Fibroblast of lung (primary cell): ENCODE measurements at places on chromosomes 5 and 9. TPM values are rescaled to one million over a fixed set of nuclear protein-coding genes. Genes with fewer than 3 reads are reported as not detected.

DNA sequence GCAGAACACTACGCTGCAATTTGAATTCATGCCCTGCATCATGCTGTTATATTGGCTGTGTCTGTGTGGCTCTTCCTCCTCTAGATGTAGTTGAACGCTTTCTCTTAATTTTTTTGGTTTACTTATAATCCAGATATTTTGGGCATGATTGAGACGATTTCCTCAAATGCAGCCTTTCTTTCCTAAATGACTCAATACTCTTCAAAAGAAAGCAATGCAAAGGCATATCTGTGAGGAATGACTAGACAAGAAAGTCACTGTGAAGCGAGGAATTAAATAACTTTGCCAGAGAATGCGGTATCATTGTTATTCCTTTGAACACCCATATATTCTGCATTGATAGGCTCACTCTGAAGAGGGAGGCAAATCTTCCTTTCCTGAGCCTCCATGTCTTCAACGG is 152.8 kb downstream of the YIPF5 start:
- H3K27ac ChIP-seq: no peak overlapping the region
- H3K36me3 ChIP-seq: no peaks in the 10 kb centered on the region
- H3K4me1 ChIP-seq: no peaks in the 10 kb centered on the region
- no peak overlapping the region for H3K4me3 ChIP-seq

Gene SLC46A2
- total RNA-seq: not detected in 2 replicates

GRCh38 chr5:28398185-28398584 is 1359.8 kb upstream of the CDH9 start:
- H3K27ac ChIP-seq: no peak overlapping the region
- no peaks in the 10 kb centered on the region for H3K36me3 ChIP-seq
- no peaks in the 10 kb centered on the region for H3K4me1 ChIP-seq
- H3K4me3 ChIP-seq: no peak overlapping the region
- H3K27me3 ChIP-seq: no peaks in the 10 kb centered on the region
- DNase-seq: no peak

DNA sequence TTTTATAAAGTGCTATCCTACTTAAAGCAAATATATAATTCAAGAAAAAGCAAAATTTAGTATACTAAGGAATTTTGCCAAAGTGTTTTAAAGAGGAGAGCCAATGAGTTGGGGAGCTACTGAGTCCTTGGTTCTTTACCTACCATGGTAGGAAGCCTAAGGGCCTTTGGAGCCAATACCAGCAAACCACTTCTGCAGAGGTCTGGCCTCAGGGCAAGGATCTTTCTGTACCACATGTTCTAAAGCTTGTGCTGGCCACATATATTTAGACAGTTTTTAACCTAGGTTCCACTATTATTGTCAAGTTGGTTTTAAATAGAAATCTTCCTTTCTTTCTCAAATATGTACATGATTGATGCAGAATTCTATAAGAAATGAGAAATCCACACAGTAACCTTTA is 172.3 kb upstream of the NREP start:
- H3K36me3 ChIP-seq: no peaks in the 10 kb centered on the region
- DNase-seq: no peak
- H3K4me1 ChIP-seq: peaks cover 21% of the 10 kb centered on the region
- no peaks in the 10 kb centered on the region for H3K27me3 ChIP-seq
- no peak overlapping the region for H3K4me3 ChIP-seq
- H3K27ac ChIP-seq: no peak overlapping the region

- no peak overlapping the region for H3K27ac ChIP-seq
- no peaks in the 10 kb centered on the region for H3K4me1 ChIP-seq
- no peak overlapping the region for H3K4me3 ChIP-seq
- no peaks in the 10 kb centered on the region for H3K36me3 ChIP-seq
- H3K27me3 ChIP-seq: no peaks in the 10 kb centered on the region
Measured at GRCh38 chr5:61755726-61756222, 423.7 kb downstream of the ZSWIM6 start.

GRCh38 chr9:114259798-114260523 is 62.9 kb upstream of the ORM1 start:
- H3K36me3 ChIP-seq: no peaks in the 10 kb centered on the region
- H3K4me3 ChIP-seq: no peak overlapping the region
- no peak overlapping the region for H3K27ac ChIP-seq
- no peaks in the 10 kb centered on the region for H3K4me1 ChIP-seq

DNA sequence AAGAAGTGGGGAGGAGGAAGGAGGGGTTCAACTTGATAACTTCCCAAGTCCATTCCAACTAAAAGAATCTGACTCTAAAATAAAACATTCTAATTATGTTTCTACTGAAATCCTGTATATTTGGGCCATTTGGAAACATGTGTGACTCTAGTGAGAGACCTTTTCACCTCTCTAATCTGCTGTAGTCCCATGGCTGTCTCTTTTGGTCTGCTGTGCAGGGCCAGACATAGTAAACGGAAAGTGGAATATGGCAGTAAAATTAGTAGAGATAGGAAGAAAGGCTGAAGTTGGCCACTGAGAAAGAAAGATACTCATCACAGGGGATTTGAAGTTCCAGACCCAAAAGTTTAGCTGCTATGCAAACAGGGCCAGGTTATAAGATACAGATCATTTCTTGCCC is 15.9 kb downstream of the RFX3 start:
- no peak overlapping the region for H3K4me3 ChIP-seq
- no peak overlapping the region for H3K27ac ChIP-seq
- H3K27me3 ChIP-seq: no peaks in the 10 kb centered on the region
- no peak for DNase-seq
- no peaks in the 10 kb centered on the region for H3K4me1 ChIP-seq

GRCh38 chr9:136675477-136676296 is 11.6 kb downstream of the AGPAT2 start:
- DNase-seq: no peak
- H3K4me1 ChIP-seq: no peaks in the 10 kb centered on the region
- H3K36me3 ChIP-seq: peaks cover 5% of the 10 kb centered on the region
- H3K27ac ChIP-seq: no peak overlapping the region
- H3K4me3 ChIP-seq: no peak overlapping the region

Gene RCL1
- total RNA-seq: 13.6 and 14.5 TPM in 2 replicates

GRCh38 chr9:101421653-101422065 is 13.9 kb downstream of the ALDOB start:
- H3K27me3 ChIP-seq: no peaks in the 10 kb centered on the region
- DNase-seq: no peak
- H3K4me1 ChIP-seq: no peaks in the 10 kb centered on the region
- no peak overlapping the region for H3K27ac ChIP-seq

Gene TEX48
- total RNA-seq: not detected in 2 replicates
